ENCODE measurements at places on chromosomes 2 and 18.

DNA sequence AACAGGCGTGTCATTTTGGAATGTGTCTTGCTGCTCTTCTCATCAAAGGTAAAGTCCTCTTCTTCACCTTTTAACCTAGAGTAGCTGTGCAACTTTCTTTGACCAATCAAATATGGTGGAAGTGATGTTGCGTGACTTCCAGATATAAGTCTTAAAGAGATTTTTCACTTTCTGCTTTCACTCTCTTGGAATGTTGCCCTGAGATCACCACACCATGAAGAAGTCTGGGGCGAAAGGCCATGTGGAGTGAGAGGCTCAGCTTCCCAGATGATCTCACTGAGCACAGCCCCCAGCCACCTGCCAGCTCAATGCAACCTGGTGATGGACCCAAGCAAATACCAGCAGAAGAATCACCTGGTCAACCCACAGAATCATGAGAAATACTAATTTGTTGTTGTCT is 7.1 kb upstream of the GALNT3 start:
- no peak for DNase-seq

DNA sequence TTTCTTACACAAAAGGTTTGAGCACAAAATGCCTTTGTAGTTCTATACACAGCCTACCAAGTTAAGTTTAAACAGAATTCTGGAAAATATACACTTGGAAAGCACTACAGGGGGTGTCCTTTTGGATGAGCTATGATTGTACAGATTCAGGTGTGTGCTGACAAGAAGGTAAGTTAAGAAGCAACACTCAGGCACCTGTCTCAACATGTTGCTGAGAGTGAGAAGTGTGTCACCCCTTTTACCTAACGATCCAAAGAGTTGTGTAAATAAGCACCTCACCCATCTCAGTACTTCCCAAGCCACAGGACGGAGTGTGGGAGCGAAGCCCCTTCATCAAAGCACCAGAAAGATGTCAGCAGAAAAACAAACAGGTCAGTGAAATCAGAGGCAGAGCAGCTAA is 109.5 kb upstream of the DAPL1 start:
- no peak for DNase-seq

- no peak for DNase-seq
Observed at GRCh38 chr2:198000417-198000816, 196.0 kb downstream of the PLCL1 start.

DNA sequence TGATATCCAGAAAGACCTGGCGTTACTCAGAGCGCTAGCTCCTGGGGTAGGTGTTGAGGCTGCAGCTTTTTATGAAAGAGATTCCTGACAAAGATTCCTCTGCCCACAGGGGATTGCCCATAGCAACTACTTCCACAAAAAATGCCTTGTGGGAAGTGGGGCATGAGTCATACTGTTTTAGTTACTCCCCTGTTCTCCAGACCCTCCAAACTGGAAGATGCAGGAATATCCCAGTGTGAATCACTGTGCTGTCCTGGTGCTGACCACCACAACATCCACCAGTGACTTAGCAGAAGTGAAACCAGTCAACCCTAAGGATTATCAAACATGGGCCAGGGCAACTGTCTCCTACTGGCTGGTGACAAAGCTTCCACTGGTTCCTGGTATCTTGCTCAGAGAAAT is 61.8 kb downstream of the CDH2 start:
- peak; percentile 96 for DNase-seq

DNA sequence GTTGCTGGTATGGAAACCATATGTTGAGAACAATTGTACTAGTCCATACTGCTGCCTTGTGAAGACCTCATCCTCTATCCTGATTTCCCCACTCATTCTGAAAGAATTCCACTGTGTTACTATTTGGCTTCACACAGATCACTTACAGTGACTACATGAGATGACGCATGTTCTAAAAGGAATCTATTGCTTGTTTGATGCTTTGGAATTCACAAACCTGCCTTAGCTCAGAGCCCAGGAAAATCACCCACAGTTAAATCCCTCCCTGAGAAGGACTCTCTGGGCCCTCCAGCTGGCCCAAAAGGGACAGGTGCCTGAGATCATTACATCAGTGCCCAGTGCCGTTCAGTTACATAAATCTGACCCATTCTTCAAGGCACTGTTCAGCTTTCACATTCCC is 45.3 kb downstream of the KLHL29 start:
- peak; percentile 95 for DNase-seq

DNA sequence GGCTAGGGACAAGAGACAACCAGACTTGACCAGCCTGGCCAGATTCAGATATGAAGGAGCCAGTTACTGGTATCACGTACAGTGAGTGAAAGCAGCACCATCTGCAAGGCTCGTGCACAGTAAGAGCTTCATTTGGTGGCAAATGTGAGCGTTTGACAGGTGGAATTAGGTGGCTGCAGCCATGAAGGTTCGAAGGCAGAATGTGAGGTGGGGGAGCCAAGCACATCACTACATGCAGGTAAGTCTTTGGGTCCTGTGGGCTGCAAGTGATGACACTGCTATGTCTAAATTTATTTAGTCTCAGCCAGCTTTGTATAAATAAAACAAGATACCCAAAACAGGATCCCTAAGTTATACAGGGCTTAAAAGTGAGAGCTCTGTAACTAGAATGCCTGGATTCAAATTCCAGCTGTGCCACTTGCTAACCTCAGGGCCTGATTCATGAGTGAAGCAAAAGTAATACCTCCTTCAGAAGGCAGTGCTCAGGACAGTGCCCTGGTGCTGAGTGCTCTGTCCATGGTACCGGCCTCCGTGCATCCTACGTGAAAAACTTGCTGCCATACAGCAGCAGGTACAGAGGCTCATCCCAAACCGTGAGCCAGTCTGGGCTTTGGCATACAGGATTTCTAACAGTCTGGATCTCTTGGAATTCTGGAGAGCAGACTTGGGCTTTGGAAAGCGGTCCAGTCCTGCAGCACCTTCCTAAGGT is 18.6 kb downstream of the DDX18 start:
- DNase-seq: peak; percentile 34

- DNase-seq: no peak
Observed at GRCh38 chr2:108446703-108447102, 2.3 kb upstream of the GCC2 start.

DNA sequence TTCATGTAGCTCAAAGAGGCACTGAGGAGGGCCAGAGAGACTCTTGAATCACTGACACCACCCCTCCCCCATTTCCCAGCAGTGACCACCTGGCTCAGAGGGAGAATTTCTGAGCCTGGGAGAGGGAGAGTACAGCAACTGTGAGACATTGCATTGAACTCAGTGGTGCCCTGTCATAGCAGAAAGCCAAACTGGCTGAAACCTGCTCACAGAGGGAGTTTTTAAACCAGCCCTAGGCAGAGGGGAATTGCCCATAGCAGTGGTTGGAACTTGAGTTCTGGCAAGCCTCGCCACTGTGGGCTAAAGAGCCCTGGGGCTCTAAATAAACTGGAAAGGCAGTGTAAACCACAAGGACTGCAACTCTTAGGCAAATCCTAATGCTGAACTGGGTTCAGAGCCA is 243.1 kb downstream of the ADCYAP1 start:
- DNase-seq: no peak

DNA sequence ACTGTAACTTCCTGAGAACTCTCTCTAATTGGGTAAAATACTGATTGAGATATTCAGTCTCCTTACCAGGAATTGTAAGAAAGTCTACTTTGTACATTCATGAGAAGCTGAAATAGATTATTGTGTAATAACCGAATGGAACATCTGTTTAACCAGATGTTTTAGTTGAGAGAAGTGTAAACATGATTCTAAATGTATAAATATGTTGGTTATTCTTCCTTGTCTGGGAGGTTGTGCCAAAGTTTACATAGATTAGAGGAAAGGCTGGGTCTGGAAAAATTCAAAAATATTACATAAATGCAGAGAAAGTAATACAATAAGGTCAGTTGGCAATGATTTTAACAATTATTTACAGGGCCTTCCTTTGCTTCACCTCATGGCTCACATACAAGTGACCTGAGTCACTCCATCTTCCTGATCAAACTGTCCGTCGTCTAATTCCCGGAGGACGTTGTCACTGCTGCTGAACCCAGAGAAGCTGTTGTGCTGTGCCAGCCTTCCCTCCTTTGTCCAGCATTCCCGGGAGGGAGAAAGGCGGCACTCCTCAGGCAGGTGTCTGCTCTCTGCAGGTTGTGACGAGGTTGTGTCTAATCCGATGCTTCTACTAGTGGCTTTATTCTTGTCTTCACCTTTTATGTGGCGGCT is 55.9 kb downstream of the MOB4 start:
- DNase-seq: peak; percentile 47

GRCh38 chr2:158923180-158923594 is 45.3 kb upstream of the TANC1 start:
- DNase-seq: peak; percentile 51

GRCh38 chr2:12074845-12075217 is 328.4 kb downstream of the LPIN1 start:
- no peak for DNase-seq

DNA sequence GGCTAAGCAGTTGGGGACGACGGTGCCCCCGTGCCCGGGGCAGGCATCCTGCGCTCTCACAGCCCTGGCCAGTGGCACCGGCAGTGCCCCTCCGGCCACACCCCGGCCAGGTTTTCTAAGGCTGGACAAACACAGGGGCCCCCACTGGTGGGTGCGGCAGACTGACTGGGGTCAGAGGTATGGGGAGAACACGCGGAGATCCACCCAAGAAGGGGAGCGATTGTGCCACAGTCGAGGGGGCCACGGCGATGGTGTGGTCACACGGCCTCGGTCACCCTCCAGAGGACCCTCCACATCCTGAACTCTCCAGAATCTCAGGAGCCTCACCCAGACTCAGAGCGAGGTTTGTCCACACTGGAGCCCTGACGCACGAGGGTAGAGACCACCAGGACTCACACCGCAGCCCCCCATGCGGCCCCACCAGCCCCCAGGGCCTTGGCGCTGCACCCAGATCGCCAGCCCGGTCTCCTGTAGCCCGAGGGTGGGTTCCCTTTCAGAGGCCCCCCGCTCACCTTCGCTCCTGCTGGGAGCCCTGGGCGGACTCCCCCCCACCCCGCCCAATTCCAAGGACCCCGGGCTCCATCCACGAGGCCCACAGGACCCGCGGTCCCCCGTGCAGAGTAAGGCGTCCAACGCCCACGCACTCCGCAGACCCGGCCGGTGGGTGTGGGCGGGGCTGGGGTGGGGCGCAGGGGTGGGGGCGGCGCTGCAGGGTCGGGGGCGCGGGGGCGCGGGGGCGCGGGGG is 15.2 kb downstream of the PDCD1 start:
- DNase-seq: no peak

DNA sequence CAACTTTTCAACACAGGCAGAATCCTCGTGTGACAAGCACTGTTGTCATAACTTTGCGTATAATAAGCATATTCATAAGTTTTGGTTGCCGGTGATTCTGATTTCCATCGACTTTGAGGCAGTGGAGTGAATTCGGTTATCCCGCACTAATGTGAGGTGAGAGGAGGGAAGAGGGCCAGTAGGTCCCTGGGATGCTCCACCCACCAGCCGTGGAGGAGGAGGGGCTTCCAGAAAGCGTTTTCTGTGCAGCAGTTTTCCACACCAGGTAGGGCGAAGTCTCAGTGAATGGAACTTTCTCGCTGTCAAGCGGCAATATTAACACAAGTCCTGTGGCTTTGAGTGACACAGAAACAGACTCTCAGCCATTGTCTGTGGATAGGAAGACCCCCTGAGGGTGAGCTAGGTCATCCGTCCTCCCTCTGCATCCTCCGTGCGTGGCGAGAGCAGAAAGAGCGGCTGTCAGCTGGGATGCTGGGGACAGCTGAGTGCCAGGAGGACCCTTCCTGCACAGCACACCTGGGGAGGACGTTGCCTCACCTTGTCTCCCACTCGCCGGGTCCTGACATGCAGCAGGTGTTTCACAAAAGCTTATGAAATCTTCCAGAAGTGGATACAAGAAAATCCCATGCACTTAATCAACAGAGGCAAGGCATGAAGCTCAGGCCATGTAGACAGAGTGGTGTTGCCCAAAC is 67.5 kb downstream of the DCDC2C start:
- no peak for DNase-seq

GRCh38 chr2:28707592-28707991 is 44.0 kb upstream of the PPP1CB start:
- no peak for DNase-seq

DNA sequence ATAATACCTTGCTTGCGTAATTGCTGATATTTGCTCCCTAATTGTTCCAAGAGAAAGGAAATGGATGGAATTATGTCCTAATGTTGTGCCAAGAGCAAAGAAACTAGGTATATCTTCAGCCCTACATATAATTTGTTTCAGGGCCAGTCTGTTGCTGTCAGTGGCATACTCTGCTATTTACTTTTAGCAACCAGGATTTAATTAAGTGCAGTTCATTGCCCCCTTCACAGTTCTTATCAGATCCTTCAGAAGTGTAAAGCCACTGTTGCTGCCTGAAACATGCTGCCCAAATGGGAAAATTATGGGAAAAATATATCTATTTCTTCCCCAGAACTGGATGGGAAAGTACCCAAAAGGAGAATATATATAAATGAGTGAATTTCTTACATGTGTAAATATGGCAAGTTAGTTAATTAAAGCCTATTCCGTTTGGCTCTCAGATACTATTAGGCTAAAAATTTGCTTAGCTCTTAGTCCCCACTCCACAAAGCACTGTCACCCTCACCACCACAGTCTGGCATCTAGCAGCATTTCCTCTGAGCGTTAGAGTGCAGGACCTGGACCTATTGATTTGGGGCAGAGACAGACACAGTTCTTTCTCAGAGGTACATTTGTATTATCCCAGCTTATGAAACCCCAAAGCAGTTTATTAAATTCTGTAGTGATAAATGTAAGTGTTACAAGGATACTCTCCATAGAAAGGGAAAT is 72.8 kb upstream of the DTNA start:
- DNase-seq: no peak

- no peak for DNase-seq
Observed at GRCh38 chr2:62222674-62223073, 26.8 kb downstream of the B3GNT2 start.

DNA sequence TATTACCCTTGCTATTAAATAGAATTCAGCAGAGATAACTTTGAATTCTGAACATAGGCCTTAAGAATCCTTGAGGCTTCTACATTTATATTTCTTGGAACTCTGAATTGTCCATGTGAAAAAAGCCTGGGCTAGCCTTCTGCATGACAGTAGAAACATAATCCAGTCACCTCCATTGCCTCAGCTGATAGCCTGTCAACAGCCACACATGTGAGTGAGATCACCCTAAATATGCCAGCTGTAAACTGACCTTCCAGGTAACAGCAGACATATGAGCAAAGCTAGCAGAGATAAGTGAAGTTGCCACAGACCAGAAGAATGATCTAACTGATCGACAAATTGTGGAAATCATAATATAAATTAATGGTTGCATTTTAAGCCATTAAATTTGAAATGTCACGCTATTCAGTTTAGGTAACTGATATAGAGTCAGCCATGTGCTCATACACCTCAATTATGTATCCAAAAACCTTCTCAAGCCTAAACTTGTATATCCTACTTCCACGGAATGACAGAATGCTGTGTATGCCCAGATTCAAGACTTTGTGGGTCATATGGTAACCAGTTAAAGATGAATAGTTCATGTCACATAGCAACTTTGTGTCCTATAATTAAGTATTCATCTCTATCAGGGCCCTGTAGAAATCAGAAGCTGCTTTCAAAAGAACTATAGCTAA is 48.1 kb upstream of the SETBP1 start:
- no peak for DNase-seq

- DNase-seq: no peak
Observed at GRCh38 chr2:144006139-144006538, 513.8 kb downstream of the ZEB2 start.
